Gastrocnemius medialis (tissue), 4 donors: ENCODE measurements at places on chromosomes 2 and 18.
A peak's percentile ranks its signal among the peaks of the same experiment; 100 is the strongest.

- no peak for DNase-seq
Observed at GRCh38 chr2:153470867-153471266, 7.7 kb downstream of the RPRM start.

- DNase-seq: no peak
Observed at GRCh38 chr2:138959031-138959430, 178.8 kb upstream of the NXPH2 start.

- no peak for DNase-seq
Observed at GRCh38 chr2:235845245-235845644, 322.9 kb downstream of the GBX2 start.

- no peak for DNase-seq
Observed at GRCh38 chr2:176158855-176159662, 2.0 kb downstream of the HOXD3 start.

GRCh38 chr2:54099829-54100585 lies 15.4 kb upstream of the ACYP2 start:
- DNase-seq: no peak

- no peak for DNase-seq
Observed at GRCh38 chr18:3281456-3282400, 19.8 kb downstream of the MYL12B start.

DNA sequence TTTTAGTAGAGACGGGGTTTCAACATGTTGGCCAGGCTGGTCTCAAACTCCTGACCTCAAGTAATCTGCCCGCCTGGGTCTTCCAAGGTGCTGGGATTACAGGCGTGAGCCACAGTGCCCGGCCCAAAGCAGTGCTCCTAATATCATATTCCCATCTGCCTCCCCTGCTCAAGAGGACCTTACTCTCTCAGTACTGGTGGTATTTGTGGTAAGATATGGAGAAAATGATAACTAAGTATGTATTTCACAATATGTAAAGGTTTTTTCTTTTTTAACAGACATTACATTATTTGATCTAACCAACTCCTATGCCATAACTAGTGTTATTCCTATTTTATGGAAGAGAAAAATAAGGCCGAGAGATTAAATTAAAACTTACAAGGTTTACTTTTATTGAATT lies 201.0 kb downstream of the CAMKMT start:
- no peak for DNase-seq

- DNase-seq: no peak
Observed at GRCh38 chr2:65282477-65283053, 54.9 kb downstream of the ACTR2 start.

DNA sequence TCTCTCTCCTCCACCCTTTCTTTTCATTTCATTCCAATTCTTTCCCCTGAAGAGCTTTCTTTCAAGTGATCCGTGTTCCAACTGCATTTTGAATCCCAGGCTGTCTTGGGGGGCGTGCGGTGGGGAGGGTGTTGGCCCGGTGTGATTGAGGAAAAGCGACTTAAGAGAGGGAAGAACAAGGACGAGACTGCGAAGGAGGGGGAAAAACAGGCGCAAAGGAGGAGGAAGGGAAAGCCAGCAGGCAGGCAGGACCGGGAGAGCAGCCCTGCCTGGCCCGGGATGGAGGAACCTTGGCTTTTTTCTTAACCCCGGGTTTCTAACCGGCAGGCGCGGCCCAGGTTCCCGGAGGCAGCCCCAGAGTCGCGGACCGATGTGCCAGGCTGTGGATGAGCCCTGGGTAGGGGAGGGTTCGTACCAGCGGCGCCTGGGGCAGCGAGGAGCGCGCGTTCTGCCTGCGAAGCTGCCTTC lies 1.3 kb downstream of the ADCYAP1 start:
- DNase-seq: no peak

- no peak for DNase-seq
Observed at GRCh38 chr18:8883409-8883668, 178.0 kb downstream of the MTCL1 start.

GRCh38 chr2:24558781-24559472 lies 67.9 kb downstream of the NCOA1 start:
- DNase-seq: no peak

- no peak for DNase-seq
Observed at GRCh38 chr2:98530114-98530513, 78.2 kb downstream of the COA5 start.

DNA sequence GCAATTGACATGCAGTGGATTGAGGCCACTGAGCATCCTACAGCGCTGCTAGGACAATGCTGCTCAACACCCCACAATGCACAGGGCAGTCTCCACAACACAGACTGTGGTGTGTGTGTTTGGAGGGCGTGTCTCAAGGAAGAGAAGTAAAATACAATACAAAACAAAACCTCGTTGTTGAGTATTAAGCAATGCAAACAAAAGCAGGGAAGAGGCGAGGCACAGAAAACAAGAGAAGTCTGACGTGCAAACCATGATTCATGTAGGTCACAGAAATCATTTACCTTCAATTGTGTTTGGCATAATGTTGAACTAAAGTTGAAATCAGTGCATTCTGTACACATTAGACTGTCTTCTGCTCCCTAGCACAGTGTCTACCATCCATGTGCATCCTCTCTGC lies 260.9 kb downstream of the PHLPP1 start:
- no peak for DNase-seq

DNA sequence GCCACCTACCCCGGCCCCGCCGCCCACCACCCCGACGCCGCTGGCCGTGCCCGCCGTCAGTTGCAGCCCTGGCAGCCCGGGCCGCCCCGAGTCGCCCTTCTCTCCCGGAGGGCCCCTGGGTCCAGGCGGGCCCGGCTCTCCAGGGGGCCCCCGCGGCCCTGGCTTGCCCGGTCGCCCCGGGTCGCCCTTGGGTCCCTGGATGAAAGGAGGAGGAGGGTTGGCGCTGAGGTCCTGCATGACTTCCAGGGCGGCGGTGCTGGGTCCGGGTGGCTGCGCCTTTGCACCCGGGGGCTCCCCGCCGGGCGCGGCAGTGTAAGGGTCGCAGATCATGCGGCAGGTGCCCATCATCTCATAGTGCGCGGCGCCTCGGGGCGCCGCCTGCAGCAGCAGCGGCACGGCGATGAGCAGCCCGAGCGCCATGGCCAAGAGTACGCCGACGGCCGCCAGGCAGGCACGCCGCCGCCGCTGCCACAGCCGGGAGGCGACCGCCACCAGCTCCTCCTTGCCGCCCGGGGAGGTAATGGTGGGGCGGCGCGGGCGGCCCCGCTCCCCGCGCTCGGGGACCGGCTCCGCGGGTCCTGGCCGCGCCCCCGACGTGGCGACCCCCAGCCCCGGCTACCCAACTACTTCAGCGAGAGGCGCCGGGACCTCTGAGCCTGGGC lies 570 bp downstream of the C1QL2 start:
- no peak for DNase-seq

DNA sequence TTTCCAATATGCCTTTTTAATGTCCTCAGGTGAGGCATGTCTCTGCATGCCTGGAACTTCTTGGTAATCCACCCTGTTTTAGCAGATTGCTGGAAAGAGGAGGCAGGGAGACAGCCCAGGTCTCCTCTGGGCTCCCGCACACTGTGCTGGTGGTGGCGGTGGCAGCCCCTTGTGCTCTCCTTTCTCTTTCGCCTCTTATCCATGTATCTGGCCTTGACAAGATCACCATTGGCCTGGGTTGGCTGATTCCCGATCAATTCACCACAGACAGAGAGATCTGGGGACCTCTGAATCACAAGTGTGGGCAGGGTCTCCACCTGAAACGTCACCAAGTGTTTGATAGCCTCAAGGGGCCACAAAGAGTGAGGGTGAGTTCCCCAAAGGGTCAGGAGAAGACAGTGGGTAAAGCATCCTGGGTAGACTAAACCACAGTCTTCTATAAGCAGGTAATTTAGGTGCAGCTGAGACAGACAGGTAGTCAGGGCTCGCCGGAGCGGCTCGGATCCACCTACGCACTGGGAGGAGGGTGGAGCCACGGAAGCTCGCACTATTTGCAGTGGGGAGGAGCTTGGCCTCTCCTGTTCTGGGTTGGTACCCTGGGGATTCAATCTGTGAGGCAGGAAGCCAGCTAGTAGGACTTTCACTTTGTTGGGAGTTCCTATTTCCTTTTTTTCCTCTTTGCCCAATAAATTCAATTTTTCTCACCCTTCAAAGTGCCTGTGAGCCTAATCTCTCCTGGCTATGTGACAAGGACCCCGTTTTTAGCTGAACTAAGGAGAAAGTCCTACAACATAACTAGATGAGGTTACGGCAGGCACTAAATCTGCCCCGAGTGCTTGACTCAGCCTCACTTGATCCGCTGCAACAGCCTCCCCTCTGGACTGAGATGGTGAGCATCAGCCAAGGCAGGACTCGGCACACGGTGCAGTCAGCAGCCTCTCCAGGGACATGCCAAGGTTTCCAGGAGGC lies 57.6 kb downstream of the SLC4A3 start:
- DNase-seq: peak; percentile 49

- DNase-seq: peak; percentile 59
Observed at GRCh38 chr2:11681722-11682589, 12.0 kb upstream of the NTSR2 start.

DNA sequence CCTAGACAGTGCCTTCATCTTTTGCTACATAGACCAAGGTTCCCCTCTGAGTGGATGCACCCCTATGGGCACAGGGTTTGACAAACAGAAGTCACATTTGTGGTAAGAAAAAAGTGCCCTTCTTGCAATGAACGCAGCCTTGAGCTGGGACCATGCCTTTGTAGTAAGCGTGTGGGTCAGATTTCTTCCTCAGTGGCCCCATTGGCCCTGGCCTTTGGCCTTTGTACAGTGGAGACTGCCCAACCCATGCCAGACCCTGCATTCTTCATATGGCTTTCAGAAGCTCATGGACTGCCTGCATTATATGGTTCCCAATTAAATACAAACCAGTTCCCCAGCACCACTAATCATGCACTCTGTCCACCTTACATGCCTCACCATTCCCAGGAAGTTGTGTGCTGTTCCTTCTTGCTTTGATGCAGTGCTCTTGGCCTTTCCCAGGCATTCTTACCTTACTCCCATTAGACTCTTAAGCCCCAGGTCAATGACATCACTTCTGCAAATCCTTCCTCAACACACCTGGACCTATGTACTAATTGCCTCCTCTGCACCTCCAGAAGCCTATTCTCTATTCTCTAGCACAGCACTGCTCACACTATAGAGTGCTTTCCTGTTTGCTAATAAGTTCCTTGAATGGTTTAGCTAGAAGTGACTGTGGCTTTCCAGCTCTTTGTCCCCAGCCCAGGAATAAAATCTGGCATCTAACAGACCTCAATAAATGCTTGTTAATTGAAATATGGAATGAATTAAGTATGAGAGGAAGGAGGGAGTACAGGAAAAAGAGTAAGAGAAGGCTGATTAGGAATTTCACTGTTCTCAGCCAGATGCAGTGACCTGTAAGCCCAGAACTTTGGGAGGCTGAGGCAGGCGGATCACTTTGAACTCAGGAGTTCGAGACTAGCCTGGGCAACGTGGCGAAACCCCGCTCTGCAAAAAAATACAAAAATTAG lies 60.2 kb downstream of the TMEM247 start:
- no peak for DNase-seq

GRCh38 chr18:32906506-32907310 lies 133.9 kb upstream of the KLHL14 start:
- DNase-seq: no peak

GRCh38 chr2:20071397-20072383 lies 20.3 kb upstream of the LAPTM4A start:
- peak; percentile 37 for DNase-seq

DNA sequence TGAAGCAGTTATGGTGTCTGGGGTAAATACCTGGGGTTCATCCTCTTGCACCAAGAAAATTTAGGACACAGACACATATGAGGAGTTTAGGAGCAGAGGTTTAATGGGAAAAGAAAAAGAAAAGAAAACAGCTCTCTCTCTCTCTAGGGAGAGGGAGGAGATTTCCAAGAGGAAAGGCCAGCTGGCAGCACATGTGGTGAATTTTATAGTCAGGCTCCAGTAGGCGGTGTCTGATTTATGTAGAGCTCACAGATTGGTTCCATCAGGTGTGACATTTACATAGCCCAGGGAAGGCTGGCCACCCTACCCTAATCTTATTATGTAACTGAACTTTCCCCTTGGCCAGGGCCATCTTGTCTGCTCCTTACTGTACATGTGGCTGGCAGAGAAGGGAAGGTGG lies 297.5 kb upstream of the RGPD4 start:
- no peak for DNase-seq

- DNase-seq: no peak
Observed at GRCh38 chr2:34423301-34423700, 824.2 kb upstream of the FAM98A start.

GRCh38 chr18:22385718-22386117 lies 32.0 kb downstream of the CTAGE1 start:
- no peak for DNase-seq

DNA sequence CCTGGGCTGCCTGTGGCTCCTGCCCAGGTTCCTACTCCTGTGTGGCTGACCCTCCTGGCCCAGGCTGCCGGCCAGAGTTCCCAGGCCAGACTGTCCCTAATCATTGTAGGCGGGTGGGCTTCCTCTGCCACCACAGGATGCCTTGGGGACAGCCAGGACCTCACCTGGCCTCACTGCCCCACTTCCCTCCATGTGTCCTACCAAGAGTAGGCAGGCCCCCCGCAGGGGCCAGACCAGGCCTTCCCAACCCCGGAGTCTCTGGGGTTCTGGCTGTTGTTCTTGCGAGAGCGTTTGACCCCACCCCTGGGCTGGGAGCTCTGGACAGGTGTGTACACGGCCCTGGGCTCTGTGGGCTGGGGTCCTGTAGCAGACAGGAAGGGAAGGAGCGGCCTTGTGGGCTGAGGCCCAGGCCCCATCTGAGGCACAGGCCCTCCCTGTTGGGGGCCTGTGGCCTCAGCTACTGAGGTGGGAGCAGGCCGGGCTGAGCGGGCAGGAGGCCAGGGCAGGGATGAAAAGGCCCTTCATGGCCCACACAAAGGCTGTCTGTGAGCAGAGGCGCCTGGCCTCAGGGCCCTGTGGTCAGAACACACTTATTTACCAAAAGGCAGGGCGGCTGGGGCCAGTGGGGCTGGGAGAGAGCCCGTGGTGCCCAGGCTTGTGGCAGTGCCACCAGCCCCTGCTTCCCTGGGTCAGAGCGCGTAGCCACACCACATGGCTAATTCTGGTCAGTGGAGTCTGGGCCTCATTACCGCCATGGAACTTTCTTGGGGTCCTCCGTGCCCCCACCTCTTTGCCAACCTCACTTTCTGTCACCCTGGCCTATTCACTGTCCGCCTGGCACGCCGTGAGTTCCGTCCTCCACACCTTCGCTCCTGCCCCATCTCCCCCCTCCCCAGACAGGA lies 2.0 kb downstream of the SNORC start:
- DNase-seq: no peak

GRCh38 chr2:85770786-85771409 lies 17.1 kb downstream of the ATOH8 start:
- DNase-seq: no peak

- no peak for DNase-seq
Observed at GRCh38 chr2:239762106-239762505, 263.0 kb downstream of the NDUFA10 start.

- DNase-seq: no peak
Observed at GRCh38 chr2:85179541-85179940, 46.3 kb downstream of the TCF7L1 start.
